ENCODE measurements at places on chromosomes 12 and 14.

DNA sequence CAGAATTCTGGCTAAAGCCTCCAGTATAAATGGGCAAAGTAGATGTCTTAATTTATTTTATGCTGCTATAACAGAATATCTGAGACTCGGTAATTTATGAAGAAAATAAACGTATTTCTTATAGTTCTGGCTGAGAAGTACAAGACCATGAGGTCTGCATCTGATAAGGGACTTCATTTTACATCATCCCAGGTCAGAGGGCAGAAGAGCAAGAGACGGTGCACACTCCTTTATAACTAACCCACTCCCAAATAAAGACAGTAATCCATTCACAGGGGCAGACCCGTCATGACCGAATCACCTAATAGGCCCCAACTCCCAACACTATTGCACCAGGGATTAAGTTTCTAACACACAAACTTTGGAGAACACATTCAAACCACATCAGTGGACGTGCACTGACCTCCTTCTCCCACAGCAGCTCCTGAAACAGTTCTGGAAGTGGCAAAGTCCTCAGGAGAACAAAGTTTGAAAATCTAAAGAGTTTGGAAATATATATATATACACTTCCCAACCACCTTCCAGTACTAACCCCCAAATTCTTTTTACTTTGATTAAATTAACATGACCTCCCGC lies 116.5 kb downstream of the MED13L start:
- no peak for DNase-seq

GRCh38 chr14:46487582-46488350 lies 163.8 kb downstream of the RPL10L start:
- no peak for DNase-seq

DNA sequence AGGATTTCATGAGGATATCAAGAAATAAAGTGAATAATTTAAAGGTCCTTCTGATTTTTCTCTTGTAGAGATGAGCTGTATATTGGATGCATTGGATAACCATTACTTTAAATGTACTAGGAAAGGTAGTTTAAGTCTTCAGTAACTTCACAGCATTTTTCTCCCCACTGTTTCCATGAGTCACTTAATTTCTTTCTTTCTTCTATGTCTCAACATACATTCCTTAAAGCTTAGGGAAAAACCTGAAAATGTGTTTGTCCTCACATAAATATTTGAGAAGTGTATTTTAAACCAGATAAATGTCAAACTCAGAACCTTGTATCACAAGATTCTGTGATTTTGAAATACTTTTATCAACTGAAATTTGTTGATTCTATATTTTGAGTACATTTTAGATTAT lies 1970.2 kb upstream of the FLRT2 start:
- DNase-seq = no peak

DNA sequence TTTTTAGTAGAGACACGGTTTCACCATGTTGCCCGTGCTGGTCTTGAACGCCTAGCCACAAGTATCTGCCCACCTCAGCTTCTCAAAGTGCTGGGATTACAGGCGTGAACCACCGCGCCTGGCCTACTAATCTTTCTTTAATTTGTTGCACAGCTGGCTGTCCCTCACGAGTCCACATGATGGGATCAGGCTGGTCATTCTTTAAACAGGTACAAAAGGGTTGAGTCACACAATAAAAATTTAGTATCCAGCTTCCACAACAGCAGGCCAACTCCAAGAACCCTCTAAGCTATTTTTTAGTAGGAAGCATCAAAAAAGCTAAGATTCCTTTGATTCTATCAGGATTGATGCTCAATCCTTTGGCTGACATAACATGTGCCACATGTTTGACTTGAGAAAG lies 17.8 kb downstream of the SINHCAF start:
- no peak for DNase-seq

GRCh38 chr12:3700861-3701260 lies 52.0 kb downstream of the CRACR2A start:
- no peak for DNase-seq

DNA sequence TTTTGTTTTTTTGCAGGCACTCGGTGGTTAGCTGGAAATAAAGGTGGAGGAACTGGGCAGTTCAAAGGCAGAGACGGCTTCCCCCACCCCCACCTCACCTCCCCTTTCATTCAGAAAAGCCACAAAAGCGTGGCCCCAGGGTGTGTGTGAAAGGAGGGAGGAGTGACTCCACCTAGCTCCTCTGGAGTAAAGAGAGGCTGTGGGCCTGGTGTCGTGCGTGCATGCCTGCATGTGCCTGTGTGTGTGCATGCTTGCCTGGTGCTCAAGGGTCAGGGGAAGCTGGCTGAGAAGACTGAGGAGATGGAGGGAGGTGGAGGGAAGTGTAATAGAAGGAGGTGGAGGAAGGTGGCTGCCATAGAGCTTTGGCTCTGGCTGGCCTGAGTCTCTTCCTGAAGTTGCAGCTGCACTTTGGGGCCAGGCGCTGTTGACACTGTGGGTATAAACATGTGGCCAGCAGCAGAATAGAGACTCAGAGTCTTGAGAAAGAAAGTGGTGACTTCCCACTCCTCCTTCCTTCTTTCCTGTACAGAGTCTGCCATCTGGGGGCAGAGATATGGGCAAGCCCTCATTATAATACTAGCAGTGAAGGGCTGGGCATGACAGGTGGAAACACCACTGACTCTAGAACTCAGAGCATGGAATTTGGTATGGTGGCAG lies 36.9 kb upstream of the SINHCAF start:
- no peak for DNase-seq

DNA sequence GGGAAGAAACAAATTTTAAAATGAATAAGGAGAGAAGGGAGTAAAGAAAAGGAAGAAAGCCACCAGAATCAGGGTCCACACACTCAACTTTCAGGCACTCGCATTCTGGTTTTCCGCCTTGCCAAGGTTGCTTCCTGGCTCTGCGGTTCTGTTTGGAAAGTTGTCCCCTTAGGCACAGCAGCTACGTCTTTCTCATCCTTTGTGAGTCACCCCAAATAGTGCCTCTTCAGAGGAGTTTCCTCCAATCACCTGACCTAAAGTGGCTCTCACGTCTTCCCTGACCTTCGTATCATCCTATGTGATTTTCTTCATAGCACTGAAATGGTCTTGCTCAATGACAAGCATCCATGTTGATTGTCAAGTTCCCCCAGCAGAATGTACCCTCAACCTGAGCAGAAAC lies 99.5 kb upstream of the TMCC3 start:
- no peak for DNase-seq

DNA sequence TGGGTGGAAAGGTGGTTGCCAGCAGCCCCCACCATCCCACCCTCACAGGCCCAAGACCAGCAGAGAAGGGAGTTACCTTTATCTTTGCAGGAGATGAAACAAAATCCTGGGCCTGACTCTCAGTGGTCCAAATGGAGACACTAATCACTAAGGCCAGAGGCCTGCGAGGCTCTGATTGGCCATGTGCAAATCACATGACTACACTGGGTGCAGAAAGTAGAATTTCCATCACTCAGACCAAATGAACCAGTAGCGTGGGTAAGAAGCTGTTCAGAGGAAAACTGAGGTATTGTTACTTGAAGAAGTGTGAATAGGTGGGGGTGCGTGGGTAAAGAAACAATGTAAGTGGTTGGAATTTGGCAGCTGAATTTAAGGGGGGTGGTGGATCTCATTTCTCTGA lies 20.2 kb upstream of the PPP1CC start:
- no peak for DNase-seq

DNA sequence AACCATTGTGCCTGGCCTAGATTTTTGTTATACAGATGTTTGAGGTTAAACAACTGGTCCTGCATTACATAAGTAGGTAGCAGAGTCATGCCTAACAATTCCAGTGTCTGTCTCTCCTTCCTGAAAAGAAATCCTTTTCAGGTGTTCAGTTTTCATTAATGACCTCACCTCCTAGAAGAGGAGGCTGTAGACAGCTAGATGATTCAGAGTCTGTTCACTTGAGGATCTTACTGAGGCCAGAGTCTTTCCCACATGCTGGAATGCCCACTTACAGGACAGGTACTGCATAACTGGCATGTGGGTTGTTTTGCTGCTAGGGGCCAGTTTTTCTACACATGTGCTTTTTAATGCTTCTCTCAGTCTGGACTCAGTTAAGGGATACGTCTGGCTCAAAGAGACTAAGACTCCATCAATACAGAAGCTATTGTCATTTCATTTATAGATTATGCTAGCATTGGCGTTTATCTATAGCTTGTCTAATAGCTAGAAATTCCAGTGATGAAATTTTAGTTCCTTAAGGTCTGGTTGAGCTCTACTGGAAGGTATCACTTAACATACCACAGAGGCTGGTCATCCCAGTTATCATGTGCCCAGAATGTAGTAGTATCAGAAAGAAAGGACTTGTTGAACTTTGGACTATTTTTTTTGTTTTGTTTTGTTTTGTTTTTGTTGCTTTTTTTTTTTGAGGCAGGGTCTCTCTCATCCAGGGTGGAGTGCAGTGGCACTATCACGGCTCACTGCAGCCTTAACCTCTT lies 206.4 kb downstream of the ERC1 start:
- DNase-seq = no peak

GRCh38 chr14:70807898-70808415 lies 1.4 kb downstream of the MAP3K9 start:
- no peak for DNase-seq

DNA sequence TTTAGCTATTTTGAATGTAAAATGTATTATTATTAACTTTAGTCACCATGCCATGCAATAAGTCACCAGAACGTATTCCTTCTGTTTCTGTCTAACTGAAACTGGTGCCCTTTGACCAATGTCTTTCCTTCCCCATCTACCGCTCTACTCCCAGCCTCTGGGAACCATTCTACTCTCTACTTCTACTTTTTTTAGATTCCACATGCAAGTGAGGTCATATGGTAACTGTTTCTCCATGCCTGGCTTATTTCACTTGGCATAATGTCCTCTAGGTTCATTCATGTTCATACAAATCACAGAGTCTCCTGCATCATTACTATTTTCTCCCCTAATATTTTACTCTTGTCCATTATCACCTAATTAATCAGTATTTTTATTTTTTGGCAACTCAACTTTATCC lies 160.1 kb downstream of the TMX1 start:
- DNase-seq = no peak

- DNase-seq = no peak
These were observed 65.4 kb downstream of the PPFIBP1 start for GRCh38 chr12:27589419-27589818.

DNA sequence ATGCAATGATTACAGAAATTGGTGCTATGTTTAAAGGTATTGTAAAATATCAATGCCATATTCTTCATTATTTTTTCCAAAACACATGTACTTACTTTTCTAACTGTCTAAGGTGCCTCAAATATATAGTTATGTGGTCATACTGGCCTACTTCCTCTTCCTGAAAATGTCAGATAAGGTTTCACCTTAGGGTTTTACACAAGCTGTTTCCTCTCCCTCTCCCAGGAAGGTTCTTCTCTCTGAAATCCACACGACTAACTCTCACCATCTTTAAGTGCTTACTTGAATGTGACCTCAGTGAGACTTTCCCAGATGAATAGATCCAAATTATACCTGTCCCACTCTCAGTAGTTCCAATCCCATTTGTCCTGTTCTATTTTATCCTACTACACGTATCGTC lies 11.6 kb upstream of the CLEC4D start:
- DNase-seq = no peak
